ENCODE measurements at places on chromosomes 2 and 18.

DNA sequence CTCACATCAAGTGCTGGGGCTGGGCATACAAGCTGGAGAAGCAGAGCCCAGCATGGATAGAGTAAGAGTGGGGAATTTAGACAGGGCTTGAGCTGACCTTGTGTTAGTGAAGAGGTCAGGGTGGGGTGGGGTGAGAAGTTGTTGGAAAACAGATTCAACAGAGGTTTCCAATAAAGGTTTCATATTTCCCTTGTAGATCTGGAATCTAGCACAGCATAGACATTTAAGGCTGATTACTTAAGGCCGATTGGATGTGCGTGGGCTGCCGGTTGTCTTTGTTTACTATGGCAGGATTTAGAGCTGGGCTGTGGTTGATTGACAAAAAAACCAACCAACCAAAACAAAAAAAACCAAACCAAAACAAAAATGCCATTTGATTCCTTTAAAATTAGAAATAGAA is 114.9 kb upstream of the SEC11C start:
- no peak for DNase-seq

DNA sequence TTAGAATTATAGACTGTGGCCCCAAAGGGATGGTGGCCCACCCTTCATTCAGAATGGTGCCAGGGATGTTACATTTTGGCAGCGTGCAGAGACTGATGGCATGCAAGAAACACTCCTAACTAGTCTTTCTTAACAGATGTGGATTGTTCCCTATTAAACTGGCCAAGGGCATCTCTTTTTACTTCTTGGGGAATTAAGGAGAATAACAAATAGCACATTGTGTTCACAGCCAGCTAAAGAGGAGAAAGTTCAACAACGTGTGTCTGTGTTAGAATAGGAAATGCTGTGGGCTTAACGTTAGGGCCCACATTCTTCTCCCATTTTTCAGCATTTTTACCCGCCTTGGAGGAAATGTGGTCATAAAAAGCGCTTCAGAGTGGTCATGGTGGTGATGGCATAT is 404.8 kb downstream of the CDH2 start:
- no peak for DNase-seq

GRCh38 chr2:174059884-174060244 is 94.7 kb upstream of the SP3 start:
- DNase-seq = no peak

GRCh38 chr18:73660931-73661856 is 486.4 kb downstream of the FBXO15 start:
- DNase-seq = no peak

DNA sequence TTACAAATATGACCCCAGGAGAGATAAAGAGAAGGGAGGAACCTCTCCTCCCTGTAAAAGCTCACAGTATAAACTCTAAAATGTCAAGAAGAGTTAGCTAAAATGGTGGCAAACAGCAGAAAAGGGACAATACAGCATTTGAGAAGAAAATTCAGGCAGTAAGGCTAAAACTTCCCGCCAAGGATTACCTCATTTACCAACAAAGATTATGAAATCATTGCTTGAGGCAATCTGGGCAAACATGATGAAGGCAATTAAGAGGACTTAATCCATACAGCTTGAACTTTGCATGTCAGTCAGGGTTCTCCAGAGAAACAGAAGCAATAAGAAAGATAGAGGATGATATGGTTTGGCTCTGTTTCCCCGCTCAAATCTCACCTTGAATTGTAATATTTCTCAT is 81.4 kb downstream of the CMPK2 start:
- DNase-seq = no peak

- no peak for DNase-seq
Observed at GRCh38 chr2:237868631-237869342, 9.4 kb downstream of the RAMP1 start.

- DNase-seq = no peak
Observed at GRCh38 chr2:52311862-52312261, 1279.9 kb upstream of the NRXN1 start.

DNA sequence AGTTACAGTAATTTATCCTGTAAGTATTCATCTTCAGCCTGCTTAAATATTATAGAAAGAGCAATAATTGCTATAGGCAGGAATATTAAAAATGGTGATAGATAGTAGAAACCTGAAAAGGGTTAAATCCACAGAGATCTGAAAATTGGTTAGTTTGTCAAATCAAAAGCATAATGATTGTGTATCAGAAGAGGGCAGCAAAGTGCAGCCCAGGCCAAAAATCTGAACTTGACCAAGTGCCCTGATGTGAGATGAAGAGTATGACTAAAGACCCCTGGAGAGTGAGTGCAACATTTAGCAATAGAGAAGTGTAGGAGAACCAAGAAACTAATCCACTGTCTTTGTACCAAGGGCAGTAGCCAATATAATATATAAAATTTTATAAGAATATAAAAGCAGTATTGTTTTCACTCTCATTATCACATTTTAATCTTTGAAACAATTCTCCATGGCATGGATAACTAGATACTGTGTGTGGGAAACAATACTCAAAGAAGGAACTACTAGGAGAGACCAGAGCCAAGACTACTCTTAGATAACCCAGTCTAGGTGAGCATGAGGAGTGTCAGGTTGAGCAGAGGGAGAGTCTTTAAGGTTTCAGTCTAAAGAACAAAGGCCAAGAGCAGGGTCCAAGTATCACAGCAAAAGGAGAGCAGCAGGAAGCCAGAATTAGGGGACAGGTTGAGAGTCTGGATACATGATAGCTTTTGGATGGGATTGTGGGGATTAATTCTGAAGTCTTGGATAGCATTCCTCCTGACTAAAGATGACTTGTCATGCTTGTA is 148.7 kb downstream of the CALCRL start:
- no peak for DNase-seq

DNA sequence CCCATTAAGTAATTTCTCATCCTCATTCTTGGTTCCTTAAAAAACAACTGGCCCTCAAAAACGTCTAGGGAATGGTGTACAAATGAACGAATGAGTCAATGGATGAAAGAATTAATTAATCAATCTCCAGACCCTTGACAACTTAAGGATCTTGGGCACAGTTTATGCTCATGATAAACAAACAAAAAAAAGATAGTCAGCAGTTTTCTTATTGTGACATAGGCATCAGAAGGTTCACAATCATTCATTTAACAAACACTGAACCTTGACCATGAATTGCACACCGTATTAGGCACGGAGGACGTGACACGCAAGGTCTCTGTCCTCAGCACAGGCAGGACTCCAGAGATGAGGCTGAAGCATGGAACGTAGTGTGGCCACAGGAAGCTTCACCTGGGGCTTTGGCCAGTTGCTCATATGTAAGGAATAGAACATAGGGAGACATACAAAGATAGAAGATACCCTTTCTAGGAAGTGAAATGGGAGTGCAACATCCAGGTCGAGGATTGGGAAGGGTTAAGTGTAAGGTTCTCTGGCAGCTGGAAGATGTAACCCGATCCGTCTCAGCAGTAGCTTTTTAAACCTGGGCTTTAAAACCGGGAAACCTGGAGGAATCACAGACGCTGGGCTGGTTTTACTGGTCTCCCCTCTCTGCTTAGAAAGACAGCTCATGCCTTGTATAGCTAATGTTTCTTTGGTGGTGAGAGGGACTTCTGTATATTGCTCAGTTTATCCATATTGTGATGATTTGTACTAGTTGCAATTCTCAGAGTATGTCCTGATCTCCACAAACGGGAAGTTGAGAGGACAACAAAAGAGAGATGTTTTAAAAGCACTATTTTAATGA is 8.9 kb upstream of the LTBP1 start:
- DNase-seq = no peak

- DNase-seq = no peak
Observed at GRCh38 chr2:23092831-23093230, 292.1 kb upstream of the KLHL29 start.

GRCh38 chr18:990197-990596 is 85.5 kb downstream of the ADCYAP1 start:
- DNase-seq = no peak

GRCh38 chr2:64881037-64881492 is 108.1 kb upstream of the SLC1A4 start:
- no peak for DNase-seq

- DNase-seq = no peak
Observed at GRCh38 chr2:207494137-207494536, 35.6 kb upstream of the CREB1 start.

GRCh38 chr2:25021791-25022362 is 20.0 kb upstream of the EFR3B start:
- DNase-seq = no peak

DNA sequence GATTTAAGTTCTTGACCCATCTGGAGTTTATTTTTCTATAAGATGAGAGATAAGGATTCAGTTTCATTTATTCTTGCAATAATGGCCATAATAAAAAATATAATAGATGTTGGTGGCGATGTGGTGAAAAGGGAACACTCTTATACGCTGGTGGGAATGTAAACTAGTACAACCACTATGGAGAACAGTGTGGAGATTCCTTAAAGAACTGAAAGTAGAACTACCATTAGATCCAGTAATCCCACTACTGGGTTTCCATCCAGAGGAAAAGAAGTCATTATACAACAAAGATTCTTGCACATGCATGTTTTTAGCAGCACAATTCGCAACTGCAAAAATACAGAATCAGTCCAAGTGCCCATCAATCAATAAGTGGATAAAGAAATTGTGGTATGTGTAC is 1040.5 kb upstream of the GYPC start:
- no peak for DNase-seq

- DNase-seq = no peak
Observed at GRCh38 chr2:85706599-85707296, 12.6 kb downstream of the GNLY start.

DNA sequence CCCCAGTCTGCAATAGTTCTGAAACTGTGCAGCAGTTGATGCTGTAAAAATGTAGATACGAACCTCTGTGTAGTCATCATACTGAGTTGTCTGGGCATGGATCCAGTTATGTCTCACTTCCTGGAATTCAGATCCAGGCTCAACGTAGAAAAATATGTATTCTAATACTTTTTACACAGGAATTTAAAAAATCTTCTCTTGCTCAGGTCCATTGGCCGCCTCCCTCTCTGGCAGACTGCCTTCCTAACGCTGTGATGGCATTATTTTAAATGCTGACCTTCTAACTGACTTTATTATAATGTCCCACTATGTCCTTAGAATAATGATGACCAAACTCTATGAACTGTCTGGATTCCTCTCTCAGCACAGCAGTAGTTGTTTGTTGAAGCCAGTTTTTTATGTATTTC is 119.6 kb downstream of the FEZ2 start:
- no peak for DNase-seq

GRCh38 chr2:239106314-239106908 is 258.5 kb downstream of the TWIST2 start:
- peak; percentile 23 for DNase-seq

- no peak for DNase-seq
Observed at GRCh38 chr2:241599615-241600014, 37.3 kb downstream of the THAP4 start.

DNA sequence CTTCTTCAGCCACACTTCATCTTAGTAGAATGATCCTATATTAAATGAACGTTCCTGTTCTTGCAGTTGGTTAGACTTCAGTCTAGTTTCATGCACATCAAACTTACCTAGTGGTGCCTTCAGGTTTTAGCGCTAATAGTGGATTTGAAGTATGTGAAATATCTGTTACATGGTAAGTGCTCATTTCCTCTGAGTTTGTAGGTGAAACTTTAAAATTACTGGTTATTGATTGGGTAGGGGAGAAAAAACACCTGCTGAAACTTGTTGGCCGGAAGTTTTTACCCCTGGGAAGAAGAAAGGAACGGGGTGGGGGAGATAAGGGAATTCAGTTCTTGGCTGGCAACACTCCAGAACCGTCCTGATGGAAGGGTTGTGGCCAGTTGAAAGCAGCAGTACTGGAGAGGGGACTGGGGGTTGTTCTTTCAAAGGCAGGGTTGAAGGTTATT is 112.8 kb downstream of the SPTBN1 start:
- no peak for DNase-seq

DNA sequence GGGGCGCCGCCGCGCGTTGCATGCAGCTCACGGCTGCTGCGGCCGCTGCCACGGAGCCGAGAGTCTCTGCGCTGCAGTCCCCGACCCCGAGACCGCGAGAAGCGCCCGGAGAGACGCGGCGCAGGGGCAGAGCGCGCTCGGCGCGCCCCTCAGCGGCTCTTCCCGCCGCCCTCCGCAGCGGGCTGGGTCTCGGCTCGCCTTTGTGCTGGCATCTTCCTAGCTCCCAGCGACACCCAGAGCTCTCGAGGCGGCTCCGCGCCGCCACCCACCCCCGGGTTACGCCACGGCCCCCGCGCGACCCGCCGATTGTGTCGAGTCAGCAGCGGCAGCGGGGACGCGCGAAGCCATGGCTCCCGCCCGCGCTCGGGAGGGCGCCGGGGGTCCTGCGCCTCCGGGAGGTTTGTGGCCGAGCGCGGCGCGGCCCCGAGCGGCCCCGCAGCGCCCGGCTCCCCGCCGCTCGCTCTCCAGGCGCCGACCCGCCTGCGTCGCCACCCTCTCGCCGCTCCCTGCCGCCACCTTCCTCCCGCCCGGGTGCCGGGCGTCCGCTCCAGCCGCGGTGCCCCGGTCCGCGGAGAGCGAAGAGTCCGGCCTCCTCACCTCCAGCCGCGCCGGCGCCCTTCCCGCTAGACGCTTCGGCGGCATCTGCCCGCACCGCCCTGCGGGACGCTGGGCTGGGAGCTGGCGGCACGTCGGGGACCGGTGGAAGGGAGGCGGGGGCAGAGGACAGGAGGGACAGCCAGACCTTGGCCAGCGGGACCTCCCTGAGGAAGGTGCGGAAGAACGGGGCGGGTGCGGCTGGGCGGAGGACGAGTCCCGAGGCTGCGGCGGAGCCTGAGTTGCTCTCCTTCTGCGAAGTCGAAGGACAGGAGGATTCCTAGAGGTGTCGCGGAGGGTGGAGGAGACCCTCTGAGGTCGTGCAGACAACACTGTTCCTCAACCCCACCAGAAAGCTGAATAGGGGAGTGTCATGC is 46.3 kb upstream of the CCDC150 start:
- DNase-seq = no peak

DNA sequence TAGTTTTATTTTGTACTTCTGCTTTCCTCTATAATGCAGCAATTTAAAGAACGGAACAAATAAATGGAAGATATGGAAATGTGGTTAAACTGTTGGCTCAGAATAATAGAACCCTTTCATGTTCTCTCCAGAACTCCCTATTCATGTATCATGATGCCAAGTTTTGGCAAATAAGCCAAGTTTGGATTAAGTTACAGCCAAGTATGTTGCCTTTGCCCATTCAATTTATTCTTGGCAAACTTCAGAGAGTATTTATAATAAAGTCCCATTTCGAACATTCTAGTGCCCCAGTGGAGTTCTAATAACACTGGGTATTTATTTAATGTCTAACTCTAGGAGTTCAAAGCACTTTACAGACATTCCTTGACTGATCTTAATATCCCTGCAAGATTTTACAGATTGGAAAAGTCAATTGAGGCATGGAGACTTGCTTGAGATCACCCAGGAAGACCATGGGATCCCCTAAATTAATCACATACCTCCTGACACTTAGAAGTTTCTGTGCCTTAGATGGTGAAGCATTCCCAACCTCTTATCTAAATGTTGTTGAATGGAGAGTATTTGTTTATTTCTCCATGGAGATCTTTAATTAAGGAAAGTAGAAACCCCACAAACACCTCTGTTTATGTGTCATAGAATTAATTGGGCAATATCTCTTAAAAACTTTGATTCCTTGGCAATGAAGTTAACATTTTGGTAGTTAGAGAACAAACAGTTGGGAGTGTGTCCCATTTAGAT is 106.7 kb downstream of the ACKR3 start:
- DNase-seq = no peak

GRCh38 chr2:20509770-20510490 is 63.1 kb downstream of the RHOB start:
- DNase-seq = no peak

- no peak for DNase-seq
Observed at GRCh38 chr2:176234940-176235339, 34.3 kb upstream of the MTX2 start.

- DNase-seq = no peak
Observed at GRCh38 chr2:205482399-205483081, 199.8 kb upstream of the NRP2 start.

GRCh38 chr2:128324897-128325410 is 6.3 kb upstream of the HS6ST1 start:
- no peak for DNase-seq

Measured in activated CD4-positive, alpha-beta T cell treated with anti-CD3 and anti-CD28 coated beads, Interleukin-2, Interleukin-4, amounts not matched to agents 100 ng/mL and 50 ng/mL, durations not matched to agents 16 hours and 8 hours (primary cell).